Astrocyte of the spinal cord (primary cell): ENCODE measurements at places on chromosomes 2 and 18.

DNA sequence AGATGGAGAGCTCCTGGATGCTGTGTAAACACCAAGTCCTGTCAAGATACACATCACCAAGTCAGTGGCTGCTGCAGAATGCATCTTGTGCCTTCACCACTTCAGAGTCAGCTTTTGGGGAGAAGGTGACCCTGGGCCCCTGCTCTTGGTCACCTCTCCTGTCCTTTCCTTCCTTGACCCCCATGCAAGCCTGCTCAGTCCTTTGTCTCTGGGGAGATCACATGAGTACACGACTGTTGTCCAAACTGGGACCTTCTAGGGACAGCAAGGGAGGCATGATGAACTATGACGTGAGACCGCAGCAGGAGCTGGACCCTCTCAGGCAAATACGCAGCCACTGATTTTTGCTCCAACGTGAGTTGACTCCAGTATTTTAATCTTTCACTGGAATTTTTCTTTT is 706.9 kb upstream of the ID2 start:
- no peak for DNase-seq

GRCh38 chr2:140643761-140644187 is 1487.0 kb downstream of the LRP1B start:
- peak; percentile 69 for DNase-seq

DNA sequence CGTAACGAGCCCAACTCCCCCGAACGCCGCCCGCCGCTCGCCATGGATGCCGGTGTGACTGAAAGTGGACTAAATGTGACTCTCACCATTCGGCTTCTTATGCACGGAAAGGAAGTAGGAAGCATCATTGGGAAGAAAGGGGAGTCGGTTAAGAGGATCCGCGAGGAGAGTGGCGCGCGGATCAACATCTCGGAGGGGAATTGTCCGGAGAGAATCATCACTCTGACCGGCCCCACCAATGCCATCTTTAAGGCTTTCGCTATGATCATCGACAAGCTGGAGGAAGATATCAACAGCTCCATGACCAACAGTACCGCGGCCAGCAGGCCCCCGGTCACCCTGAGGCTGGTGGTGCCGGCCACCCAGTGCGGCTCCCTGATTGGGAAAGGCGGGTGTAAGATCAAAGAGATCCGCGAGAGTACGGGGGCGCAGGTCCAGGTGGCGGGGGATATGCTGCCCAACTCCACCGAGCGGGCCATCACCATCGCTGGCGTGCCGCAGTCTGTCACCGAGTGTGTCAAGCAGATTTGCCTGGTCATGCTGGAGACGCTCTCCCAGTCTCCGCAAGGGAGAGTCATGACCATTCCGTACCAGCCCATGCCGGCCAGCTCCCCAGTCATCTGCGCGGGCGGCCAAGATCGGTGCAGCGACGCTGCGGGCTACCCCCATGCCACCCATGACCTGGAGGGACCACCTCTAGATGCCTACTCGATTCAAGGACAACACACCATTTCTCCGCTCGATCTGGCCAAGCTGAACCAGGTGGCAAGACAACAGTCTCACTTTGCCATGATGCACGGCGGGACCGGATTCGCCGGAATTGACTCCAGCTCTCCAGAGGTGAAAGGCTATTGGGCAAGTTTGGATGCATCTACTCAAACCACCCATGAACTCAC is 673 bp downstream of the PCBP1 start:
- peak; percentile 66 for DNase-seq

DNA sequence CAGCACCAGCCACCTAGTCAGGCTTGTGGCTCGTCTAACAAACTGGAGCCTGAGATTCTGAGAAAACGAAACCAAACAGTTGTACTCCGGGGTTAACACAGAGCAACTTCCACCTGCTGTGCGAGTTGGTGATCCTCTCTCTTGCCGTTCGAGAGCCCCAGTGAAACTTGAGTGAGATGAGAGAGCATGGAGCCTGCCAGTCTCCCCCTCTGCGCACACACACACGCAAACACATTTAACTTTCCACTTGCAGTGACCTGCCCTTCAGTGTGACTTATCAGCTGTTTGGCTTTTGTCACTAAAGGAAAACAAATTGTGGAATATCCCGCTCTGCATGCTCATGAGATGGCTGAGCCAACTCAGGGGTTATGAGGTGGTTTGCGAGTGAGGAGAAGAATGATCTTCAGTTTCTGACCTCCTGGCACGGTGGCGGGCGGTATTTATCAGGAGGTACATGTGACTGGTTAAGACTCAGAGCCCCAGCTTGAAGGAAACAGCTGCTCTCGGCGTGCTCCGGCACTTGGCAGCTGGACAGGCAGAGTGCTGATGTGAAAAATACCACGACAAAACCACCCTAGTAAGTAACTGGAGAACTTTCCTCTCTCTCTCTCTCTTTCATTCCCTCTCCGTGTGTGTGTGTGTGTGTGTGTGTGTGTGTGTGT is at the start of gene RASGRP3:
Gene RASGRP3 (plus strand): TSS at position 519 of the 662 bp plus-strand sequence. CDS start 38,488 bp downstream, outside the sequence.
- DNase-seq = peak; percentile 98

- peak; percentile 71 for DNase-seq
Measured at GRCh38 chr2:54560146-54560881, 104.2 kb downstream of the SPTBN1 start.

DNA sequence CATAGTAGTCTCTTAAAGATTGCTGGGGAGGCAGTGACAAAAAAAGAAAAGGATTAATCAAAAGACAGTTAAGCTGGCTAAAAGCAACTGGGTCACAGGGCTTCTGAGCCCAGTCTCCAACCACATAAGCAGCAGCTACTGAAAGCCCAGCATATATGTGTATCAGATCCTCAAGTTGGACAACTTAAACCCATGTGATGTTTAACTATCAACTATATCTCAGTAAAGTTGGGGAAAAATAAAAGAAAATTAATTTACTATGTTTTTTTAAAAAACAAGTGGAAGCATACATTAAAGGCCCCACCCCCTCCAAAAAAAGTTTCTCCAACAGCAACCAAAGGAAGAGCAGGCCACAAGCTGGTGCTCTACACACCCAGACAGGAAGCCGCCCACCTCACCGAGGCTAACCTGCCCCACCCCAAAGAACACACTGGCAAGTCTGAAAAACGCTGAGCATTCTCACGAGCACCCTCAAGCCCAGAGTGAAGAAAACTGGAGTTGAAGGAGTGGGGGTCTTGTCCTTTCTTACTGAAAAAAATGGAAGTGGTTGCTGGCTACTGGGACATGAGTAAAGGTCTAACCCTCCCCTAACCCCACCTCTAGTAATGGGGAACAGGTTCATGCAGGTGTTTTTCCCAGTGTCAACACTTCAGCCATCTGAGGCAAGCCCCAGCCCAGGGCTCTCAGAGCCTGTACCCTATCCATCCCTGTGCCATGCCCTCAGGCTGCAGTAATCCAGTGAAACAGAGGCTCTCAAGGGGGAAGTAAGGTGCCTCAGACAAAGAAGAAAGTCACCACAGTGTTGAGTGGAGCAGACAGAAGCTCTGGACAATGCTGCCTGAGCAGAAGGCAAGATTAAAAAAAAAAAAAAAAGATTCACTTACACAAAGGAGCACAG is 106.3 kb downstream of the GYPC start:
- no peak for DNase-seq

DNA sequence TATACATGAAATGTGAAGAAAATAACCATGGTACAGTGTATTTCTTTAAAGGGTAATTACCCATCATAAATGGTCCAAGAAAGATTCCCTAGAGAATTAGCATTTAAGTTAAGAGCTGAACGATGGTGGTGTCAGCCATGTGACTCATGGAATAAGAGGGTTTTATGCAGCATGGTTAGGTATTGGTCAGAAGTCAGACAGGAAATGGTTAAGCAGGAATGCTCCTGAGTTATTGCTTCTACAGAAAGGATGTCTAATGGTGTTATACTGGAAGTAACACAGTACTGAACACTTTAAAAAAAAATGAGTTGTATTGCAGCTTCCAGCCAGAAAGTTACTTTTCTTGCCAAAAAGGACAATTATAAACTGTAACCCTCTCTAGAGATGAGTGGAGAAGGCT is 72.7 kb upstream of the UBE2E3 start:
- DNase-seq = peak; percentile 84

GRCh38 chr2:31233741-31234682 is at the start of gene EHD3:
Gene EHD3, plus strand, starts transcription at chr2:31234152. Its CDS starts 470 bp downstream, at chr2:31234622.
- peak; percentile 93 for DNase-seq
